ENCODE measurements at places on chromosomes 11 and 22.
A peak's percentile ranks its signal among the peaks of the same experiment; 100 is the strongest.

DNA sequence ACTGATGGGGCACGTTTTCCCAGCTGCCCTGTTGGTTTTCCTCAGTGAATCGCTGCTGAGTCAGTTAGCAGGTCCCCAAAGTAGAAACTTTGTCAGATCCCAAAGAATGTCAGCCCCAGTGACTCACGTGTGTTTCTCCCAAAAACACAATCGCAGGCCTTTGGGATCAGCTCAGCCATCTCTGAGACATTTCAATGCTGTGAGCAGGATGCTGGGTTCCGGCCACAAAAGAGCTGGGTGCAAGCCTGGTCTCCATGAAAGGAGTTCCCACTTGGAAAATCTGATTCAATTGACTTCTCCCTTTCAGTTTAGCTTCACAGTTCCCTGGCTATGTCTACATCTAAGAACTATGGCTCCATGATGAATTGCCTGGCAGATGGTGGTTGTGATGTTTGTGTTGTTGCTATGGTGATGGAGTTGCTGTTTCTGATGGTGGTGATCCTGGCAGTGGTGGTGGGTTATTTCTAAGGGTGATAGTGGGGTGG is 28.0 kb downstream of the MYEOV start:
- 0 out of 2 replicates have a peak, but pooled peaks cover 2% of the 10 kb centered on the region for H3K27me3 ChIP-seq
- H3K27ac ChIP-seq = no peak overlapping the region
- no peaks in the 10 kb centered on the region for H3K4me1 ChIP-seq
- DNase-seq = no peak
- H3K4me3 ChIP-seq = no peak overlapping the region

DNA sequence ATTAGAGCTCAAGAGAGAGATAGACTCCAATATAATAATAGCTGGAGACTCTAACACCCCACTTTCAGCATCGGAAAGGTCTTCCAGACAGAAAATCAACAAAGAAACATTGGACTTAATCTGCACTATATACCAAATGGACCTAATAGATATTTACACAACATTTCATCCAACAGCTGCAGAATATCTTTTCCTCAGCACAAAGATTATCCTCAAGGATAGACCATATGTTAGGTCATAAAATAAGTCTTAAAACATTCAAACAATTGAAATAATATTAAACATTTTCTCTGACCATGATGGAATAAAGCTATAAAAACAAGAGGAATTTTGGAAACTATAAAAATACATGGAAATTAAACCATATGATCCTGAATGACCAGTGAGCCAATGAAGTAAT is 45.1 kb upstream of the FAM181B start:
- no peaks in the 10 kb centered on the region for H3K27me3 ChIP-seq
- DNase-seq = no peak
- H3K27ac ChIP-seq = no peak overlapping the region
- H3K4me1 ChIP-seq = no peaks in the 10 kb centered on the region

GRCh38 chr11:69923641-69924307 is 104.6 kb upstream of the FGF3 start:
- no peaks in the 10 kb centered on the region for H3K27me3 ChIP-seq
- DNase-seq = no peak
- H3K4me1 ChIP-seq = peaks cover 3% of the 10 kb centered on the region
- no peaks in the 10 kb centered on the region for H3K36me3 ChIP-seq
- no peak overlapping the region for H3K27ac ChIP-seq
- no peak overlapping the region for H3K4me3 ChIP-seq

DNA sequence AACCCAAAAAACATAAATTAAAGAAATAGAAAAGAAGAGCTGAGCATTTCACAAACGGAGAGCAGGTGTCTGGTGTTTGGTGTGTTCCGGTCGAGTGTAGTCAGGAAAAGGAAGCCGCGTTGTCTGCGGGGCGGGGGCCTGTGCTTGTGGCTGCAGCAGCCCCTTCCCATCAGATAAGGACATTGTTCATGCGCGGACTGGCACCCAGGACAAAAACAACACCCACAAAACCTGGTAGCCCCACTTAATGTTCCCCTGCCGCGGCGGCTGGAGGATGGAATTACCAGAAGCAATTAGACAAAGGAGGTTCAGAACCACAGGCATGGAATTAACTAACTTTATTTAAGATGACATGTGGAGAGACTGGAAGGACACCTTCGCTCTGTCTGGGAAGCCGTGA is 29.9 kb downstream of the KRTAP5-5 start:
- H3K4me3 ChIP-seq = no peak overlapping the region
- H3K27me3 ChIP-seq = no peaks in the 10 kb centered on the region
- H3K36me3 ChIP-seq = no peaks in the 10 kb centered on the region

DNA sequence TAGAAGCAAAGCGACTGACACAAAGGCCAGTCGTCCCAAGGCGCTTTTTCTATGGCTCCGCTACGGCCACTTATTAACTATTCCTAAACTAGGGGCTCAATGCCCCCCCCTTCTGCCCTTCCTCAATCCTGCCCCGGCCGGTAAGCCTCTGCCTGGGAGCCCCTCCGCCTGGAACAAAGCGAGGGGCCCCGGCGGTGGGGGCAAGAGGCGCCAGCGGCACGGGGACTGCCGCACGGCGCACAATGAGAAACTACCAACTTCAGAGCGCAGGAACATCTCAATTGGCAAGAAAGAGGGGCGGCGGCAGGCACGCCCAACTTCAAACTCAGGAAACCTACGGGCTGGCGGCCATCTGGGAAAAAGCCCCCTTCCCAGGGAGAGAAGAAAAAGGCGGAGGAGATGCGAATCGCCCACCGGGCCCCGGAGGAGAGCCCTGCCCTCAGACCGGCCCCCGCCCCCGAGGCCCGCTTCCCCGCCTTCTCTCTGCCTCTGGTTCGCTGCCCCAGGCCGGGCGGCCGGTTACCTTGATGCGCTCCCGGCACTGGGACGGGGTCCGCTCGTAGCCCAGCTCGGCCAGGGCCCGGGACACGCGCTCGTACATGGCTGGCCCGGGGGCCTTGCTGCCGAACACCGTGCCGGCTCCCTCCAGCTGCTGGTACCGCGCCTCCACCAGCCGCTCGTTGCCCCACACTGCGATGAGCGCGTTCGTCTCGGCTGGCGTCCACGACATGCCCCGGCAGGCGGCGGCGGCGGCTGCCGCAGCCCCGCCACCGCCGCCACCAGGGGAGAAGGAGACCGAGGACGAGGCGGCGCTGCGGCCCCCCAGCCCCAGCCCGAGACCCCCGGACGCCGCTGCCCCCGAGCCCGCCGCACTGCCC is 619 bp downstream of the MSANTD2 start:
- no peaks in the 10 kb centered on the region for H3K36me3 ChIP-seq
- no peaks in the 10 kb centered on the region for H3K27me3 ChIP-seq
- peak; percentile 71 for DNase-seq
- peaks cover 10% of the 10 kb centered on the region for H3K4me1 ChIP-seq
- peak overlapping the region; percentile 77 for H3K4me3 ChIP-seq

- peaks cover 2% of the 10 kb centered on the region for H3K4me1 ChIP-seq
- H3K36me3 ChIP-seq = peaks cover 26% of the 10 kb centered on the region
- H3K4me3 ChIP-seq = peak overlapping the region; percentile 80
- H3K27ac ChIP-seq = peak overlapping the region; percentile 91
- DNase-seq = no peak
Observed at GRCh38 chr11:64316672-64317324, 561 bp downstream of the TRMT112 start.

DNA sequence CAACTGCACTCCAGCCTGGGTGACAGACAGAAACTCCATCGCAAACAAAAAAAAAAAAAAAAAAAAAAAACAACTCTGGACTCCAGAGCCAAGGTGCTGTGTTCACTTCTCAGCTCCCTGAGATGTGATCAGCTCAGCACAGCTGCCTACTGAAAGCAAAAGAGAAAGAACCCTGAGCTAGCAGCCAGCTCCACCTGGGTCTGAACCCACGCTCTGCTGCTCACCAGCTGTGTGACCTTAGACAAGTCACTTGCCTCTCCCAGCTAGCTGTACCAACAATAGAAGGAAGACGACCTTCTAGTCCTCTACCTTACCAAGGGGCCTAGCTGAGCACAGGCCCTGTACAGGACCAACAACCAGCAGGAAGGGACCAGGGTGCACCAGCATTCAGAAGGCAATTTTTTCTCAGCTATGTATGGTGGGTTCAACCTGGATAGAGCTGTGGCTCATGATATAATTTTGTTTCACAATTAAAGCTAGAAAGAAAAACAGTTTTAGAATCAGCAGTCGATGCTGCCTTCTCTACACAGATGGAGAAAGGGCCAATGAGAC is 3.8 kb downstream of the DGCR2 start:
- H3K27me3 ChIP-seq = no peaks in the 10 kb centered on the region
- no peak overlapping the region for H3K27ac ChIP-seq
- DNase-seq = no peak

- H3K27ac ChIP-seq = no peak overlapping the region
- H3K4me1 ChIP-seq = no peaks in the 10 kb centered on the region
- no peaks in the 10 kb centered on the region for H3K27me3 ChIP-seq
- no peak for DNase-seq
Observed at GRCh38 chr11:34975482-34975881, 59.1 kb downstream of the PDHX start.

DNA sequence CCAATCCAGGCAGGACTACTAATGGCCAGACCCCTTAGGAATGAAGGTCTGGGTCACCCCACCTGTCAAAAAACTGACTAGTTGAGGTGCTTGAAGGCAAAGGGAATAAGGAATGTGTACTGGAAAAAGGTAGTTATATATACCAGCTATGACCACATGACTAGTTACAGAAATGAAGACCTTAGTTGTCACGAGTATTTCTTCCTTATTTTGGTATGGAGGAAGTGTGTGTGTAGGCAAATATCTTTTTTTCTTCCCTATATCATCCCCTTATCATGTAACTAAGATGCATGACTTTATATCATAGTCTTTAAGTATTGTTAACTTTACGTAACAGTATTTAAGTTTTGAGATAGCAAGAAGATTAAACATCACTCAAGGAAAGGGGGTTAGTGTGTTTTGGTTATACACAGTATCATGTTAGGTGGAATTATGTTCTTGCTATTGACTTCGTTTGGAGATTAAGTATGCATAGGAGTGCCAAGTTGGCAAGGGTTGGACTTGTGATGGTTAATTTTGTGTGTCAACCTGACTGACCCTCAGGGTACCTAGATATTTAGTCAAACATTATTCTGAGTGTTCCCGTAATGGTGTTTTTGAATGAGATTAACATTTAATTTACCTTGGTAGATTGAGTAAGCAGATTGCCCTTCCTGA is 38.2 kb upstream of the NARS2 start:
- H3K27me3 ChIP-seq = no peaks in the 10 kb centered on the region
- no peak overlapping the region for H3K4me3 ChIP-seq
- no peaks in the 10 kb centered on the region for H3K36me3 ChIP-seq

DNA sequence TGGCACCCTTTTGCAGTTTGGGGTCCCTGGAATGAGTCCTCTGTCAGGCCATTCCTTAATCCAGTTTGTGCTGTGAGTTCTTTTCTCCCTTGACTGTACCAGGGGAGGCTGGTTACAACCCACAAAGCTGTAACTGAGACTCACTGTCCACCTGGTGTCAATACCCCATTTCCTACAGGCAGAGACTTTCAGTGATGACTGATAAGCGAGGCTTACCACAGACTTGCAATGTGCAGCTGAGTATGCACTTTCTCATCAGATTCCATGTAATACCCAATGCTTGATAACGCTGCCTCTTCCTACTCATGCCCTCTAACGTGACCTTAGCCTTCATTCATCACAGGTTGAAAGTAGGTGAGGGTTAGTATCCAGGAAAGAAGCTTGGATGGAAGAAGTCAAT is 120.1 kb downstream of the INSC start:
- H3K36me3 ChIP-seq = no peaks in the 10 kb centered on the region
- no peak overlapping the region for H3K27ac ChIP-seq
- no peaks in the 10 kb centered on the region for H3K4me1 ChIP-seq
- H3K4me3 ChIP-seq = no peak overlapping the region

GRCh38 chr11:87223816-87224215 is 186.1 kb downstream of the TMEM135 start:
- no peaks in the 10 kb centered on the region for H3K27me3 ChIP-seq
- no peak for DNase-seq
- H3K4me3 ChIP-seq = no peak overlapping the region
